ENCODE measurements at places on chromosomes 4 and X. TPM values are rescaled to one million over a fixed set of nuclear protein-coding genes. Genes with fewer than 3 reads are reported as not detected.

The ARHGAP6 gene
- total RNA-seq = 23.4 TPM

The TBCK gene
- total RNA-seq = 34.0 TPM

The TLR7 gene
- total RNA-seq = 1.3 TPM

The KANTR gene
- total RNA-seq = 14.2 TPM

The PLAC1 gene
- total RNA-seq = not detected

The TDO2 gene
- total RNA-seq = not detected

The UCP1 gene
- total RNA-seq = not detected

The TAF7L gene
- total RNA-seq = 0.36 TPM

The CPEB2 gene
- 18.6 TPM for total RNA-seq

GRCh38 chr4:111636961-111637585 is 508.2 kb upstream of the FAM241A start:
- DNase-seq = no peak

DNA sequence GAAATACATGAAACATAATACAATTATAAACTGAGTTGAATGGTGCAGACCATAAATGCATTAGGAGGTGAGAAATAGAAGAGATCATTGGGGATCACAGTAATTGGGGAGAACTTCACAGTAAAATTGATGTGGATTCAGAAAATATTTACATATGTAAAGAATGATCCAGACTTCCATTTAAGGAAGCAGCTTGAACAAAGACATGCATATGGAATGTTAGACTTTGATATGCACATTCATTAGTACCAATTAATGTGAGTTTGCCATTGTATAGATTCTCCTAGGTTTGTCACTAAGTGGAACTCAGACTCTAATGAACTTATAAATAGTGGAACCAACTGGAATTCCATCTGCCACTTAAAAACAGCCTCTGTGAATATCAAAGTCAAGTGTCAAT is 235.6 kb downstream of the PARM1 start:
- DNase-seq = no peak

DNA sequence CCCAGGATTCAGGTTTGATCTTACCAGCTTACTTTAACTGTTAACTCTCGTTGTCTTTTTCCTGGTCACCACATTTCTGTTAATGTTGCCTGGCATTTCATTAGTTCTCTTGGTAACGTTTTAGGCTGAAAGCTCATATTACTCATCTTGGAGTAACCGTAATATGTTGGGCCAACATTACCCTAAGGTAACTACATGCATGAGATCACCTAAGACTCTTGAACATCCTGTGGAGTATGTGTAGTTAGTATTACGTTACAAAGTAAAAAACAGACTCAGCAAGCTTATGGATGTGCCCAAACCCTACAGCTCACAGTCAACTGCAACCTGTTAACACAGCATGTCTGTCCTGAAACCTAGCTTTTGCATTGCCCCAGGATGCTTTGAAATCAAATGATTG is 203.3 kb upstream of the HS3ST1 start:
- DNase-seq = no peak

DNA sequence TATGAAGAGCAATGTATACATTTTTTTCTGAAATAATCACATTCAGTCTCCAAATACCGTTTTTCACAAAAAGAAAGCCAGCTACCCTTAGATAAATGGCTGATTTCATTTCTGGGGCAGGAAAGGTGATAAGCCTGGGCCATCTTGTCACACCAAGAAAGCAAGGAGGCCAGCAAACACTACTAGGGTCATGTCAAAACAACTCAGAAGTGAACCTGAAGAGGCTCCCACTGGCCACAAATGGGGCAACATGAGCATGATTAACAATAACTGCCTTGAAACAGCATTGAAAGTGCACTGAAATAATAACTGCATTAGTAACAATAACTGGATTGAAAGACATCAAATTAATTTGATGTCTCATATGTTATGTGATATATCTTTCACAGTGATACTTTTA is 39.3 kb downstream of the SH3KBP1 start:
- no peak for DNase-seq

DNA sequence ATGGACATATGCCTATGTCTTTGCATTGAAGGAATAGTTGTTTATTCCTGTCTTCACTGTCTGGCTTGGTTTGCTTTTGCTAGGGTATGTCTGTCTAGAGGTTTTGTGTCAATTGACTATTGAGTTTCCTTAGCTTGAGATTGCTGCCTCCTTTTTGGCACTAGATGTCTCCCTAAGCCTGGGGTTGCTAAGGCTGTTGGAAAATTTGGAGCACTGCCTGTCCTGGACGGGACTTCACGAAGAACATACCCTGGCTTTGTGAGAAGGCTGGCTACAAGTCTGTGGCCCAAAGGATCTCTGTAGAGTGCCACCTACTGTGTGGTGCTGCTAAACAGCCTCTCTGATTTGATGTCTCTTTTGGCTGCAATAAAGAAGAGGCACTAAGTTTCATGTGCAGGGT is 183.8 kb upstream of the NUDT10 start:
- DNase-seq = no peak

DNA sequence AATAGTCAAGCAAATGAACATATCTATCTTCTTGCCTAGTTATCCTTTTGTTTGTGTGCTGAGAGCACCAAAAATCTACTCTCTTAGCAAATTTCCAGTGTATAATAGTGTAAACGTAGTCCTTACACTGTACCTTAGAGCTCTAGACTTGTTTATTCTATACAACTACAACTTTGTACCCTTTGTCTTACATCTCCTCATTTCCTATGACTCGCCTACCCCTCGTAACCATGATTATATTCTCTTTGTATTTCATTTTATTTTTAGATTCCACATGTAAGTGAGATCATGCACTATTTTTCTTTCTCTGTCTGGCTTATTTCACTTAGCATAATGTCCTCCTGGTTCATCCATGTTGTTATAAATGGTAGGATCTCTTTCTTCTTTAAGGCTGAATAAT is 37.6 kb downstream of the MAGEB5 start:
- DNase-seq = no peak

DNA sequence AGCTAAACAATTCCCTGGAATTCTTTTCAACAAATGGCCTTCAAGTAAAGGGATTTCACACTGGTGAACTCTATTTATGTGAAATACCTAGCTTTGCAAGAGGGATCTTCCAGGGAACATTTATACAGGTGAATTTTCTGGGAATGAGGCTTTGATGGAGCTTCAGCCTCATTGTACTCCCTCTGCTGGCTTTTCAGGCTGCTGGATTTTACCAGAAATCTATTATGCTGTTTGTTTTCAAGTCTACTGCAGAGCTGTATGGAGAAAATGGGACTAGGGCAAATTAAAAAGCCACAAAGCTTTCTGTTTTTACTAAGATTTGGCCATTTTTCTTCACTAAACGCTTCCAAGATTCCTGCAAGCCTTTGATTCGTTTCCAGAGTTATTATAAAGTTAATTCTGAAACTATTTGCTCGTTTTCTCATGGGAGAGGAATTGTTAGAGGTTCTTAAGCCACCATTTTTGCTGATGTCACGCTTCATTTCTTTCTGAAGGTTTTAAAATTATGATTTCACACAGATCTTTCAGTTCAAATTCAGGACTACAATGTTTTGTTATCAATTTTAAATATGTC is 31.6 kb downstream of the KDM6A start:
- DNase-seq = no peak

DNA sequence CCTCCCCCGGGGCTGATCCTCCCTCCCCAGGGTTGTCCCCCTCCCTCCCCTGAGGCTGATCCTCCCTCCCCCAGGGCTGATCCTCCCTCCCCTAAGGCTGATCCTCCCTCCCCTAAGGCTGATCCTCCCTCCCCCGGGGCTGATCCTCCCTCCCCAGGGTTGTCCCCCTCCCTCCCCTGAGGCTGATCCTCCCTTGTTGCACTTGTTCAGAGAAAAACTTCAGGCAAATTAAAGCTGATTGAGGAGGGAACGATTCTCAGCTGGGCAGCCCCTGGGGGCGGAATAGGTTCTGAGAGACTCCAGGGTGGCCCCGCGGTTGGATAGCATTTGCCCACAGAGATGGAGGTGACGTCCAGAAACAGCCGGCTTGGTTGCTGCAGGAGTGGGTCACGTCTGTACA is 110.7 kb upstream of the ADRA2C start:
- no peak for DNase-seq

- no peak for DNase-seq
Measured at GRCh38 chr4:108588878-108589277, 31.5 kb upstream of the RPL34 start.

DNA sequence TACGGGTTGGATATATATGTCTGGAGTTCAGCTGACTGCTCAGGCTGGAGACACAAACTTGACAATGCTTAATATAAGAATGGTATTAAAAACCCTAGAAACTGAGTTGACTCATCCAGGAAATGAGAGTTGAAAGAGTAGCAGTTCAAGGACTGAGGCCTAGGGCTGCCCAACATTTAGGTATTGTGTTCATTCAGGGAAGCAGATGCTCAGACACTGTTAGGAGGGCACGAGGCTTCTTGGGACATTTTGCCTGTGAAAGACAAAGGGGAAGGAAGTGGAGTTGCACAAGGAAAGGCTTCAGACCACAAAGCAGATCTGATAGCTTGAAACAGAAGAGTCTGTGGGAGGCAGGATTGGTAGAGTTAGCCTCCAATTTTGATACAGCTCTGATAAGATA is 52.0 kb upstream of the HS3ST1 start:
- no peak for DNase-seq

- no peak for DNase-seq
Measured at GRCh38 chrX:120512627-120513026, 43.5 kb upstream of the LAMP2 start.

DNA sequence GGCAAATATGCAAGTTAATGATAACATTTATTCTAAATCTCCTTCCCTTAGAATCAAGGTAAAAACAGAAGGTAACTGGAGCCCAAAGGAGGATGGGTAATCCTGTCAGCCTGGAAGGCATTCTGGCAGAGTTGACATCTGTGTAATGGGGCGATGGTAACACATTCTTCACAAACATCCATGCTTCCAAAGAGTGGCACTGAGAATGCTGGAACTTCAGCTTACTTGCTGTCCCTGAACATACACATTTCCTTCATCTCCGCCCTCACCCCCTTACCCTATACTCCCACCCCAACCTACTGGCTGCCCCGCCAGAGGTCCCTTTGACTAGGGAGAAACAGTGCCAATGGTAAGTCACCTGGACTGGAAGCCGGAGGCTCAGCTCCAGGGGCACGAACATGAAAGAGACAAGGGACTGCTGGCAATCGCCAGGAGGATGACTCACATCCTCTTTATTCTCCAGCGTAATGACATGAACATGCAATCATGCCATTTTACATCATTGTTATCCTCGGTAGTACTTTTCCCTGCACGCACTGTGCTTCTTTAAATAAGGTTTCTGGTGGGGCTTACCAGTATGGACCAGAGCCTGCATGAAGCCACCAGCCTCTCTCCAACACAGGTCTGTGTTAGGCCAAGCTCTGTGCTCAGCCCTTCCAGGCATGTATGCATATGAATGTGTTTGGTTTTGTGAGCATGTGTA is 694.2 kb upstream of the TENM3 start:
- no peak for DNase-seq

GRCh38 chrX:130539721-130540321 is 138.0 kb downstream of the RBMX2 start:
- peak; percentile 40 for DNase-seq

DNA sequence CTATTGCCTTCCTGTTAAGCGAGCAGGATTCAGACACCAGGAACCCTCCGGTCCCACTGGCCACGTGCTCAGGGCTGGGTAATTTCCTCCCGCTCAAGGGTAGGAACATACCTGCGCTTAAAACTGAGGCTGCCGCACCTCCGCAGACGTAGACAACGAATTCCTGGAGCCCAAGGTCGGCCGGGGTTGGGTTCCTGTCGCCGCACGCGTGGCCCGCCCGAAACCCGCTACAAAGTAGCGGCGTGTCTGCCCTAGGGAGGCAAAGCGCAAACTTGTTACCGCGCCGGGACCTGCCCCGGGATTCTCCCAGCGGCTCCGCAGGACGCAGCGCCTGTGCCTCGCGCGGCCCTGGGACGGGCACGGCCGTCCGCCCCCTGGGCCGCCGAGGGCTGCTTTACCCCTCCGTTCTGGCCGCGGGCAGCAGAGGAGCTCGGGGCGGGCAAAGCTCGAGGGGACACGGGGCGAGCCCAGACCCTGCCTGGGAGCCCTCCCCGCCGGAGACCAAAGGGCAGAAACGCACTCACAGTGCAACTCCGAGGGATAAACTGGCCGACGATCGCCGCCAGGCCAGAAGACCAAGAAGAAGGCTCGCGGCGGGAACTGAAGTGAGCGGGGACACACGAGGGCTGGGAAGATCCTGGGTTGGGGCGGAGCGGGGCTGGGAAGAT is at the start of gene ERVMER34-1:
Gene ERVMER34-1 (minus strand): TSS at position 607 of the 668 bp plus-strand sequence. CDS start 5,905 bp downstream, outside the sequence.
- peak; percentile 22 for DNase-seq

GRCh38 chr4:113673450-113673849 is 88.1 kb downstream of the CAMK2D start:
- no peak for DNase-seq

GRCh38 chr4:153602758-153603157 is 81.3 kb upstream of the TLR2 start:
- DNase-seq = no peak

DNA sequence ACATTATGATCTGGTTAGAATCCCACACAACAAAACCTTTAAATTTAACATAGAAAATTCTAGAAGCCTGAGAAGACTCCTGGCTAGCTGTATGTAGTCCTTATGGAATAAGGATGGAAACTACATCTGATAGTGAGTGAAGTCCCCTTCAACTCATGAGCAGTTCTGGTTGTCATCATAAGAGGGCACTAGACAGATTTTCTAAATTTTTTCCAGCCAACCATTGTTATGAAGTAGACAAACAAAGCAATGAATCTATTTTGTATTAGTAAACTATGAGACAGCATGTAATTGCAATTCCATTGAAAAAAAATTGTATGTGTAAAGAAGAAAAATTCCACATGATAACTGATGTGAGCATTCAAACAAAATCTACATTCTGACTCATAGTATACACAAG is 35.2 kb downstream of the PWWP3B start:
- DNase-seq = no peak

DNA sequence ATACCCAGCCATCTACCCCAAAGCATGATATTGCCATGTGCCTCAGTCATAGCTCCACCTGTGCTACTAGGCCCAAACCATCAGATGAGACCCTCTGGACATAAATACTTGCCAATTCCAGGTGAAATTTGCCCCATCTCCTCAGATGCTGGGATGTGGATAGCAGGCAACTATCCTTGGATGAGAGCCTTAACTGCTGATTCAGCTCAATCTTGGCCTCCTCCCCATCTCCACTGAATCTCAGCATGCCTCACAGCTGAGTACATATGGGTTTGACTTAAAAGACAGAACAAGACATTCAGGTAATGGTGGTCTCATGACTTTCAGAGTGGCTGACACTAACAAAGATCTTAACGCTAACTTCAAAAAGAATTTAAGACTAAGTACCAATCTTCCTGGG is 50.8 kb upstream of the KLHL13 start:
- no peak for DNase-seq

Data from ovary (tissue), 10 donors.